IMR-90 (cell line): ENCODE measurements at places on chromosomes 2 and 18.

- no peak overlapping the region for H3K27ac ChIP-seq
- no peaks in the 10 kb centered on the region for H3K27me3 ChIP-seq
- H3K36me3 ChIP-seq, result no peaks in the 10 kb centered on the region
- H3K4me1 ChIP-seq, result peaks cover 5% of the 10 kb centered on the region
Measured at GRCh38 chr2:174157053-174157452, 91.3 kb downstream of the OLA1 start.

DNA sequence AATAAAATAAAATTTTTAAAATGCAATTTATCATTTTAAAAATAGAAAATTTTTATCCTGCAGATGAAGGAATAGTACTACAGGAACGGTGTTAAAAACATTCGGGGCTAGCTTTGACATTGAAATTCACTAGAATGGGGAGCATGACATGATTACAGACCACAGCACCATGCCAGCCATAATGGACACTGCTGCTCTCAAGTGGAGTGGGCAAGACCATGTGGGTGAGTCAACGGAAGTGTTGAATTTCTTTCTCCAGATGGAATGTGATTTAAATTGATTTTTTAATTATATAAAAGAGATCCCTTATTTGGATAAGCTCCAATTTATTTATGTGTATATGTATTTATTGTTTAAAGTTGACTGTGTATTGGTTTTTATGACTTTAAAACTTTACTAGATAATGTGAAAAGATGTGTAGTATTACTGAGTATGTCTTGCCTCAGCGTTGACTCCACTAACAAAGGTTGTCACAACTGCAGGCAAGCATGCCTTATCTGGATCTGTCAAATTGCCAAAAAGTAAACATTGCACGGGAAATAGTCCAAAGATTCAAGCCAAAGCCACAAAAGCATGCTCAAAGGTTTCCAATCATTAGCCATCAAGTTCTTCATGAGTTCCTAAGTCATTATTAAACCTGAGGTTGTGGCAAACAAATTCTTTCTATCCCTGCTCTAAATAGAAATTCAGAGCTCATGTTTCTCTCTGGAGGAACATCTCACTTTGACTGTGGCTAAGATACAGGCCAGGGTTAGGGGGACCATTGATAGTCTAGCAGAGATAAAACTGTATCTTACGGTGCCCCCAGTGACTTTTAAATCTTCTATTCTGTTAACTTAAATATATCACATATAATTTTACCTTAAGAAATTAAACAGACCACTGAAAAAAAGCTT is 536.9 kb downstream of the TMX3 start:
- peaks cover 6% of the 10 kb centered on the region; the same call in 1 of the 2 replicates for H3K4me1 ChIP-seq
- H3K27ac ChIP-seq, result peak overlapping the region; percentile 91; the same call in 1 of the 2 replicates
- no peak overlapping the region for H3K4me3 ChIP-seq
- no peaks in the 10 kb centered on the region for H3K27me3 ChIP-seq

DNA sequence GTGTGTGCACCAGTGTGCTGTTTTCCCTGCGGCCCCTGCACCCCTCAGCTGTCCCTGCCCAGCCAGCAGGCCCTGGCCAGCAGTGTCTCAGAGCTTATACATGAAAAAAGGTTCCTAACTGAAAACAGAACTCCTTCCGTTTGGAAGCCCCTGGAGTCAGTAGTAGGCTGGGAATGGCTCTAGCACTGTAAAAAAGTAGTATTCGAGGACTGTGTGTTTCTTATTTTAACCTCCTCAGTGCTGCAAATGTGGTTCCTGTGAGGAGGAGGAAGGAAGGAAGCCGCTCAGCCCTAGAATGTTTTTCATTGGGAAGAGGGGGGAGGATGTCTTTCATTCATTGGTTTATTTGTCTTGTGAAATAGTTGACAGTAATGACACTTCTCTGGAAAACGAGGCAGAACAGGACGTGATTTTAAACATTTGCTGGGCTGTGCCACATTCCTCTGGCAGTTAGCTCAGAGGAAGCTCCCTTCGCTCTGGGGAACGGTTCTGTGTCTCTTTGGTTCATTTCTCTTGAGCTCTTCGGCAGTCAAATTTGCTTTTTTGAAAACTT is 103.5 kb downstream of the SPTBN1 start:
- H3K4me3 ChIP-seq, result peak overlapping the region; percentile 59
- peak; percentile 87 for DNase-seq
- H3K36me3 ChIP-seq, result no peaks in the 10 kb centered on the region
- H3K27me3 ChIP-seq, result no peaks in the 10 kb centered on the region
- peak overlapping the region; percentile 97 for H3K27ac ChIP-seq
- peaks cover 21% of the 10 kb centered on the region for H3K4me1 ChIP-seq

GRCh38 chr2:39516347-39517101 is 79.4 kb upstream of the MAP4K3 start:
- no peak overlapping the region for H3K4me3 ChIP-seq
- peak overlapping the region; percentile 2; the same call in 1 of the 2 replicates for H3K27ac ChIP-seq
- peak; percentile 58 for DNase-seq
- H3K4me1 ChIP-seq, result peaks cover 24% of the 10 kb centered on the region

GRCh38 chr2:25492726-25493125 is 151.0 kb upstream of the DNMT3A start:
- H3K4me1 ChIP-seq, result peaks cover 4% of the 10 kb centered on the region; the same call in 1 of the 2 replicates
- H3K27ac ChIP-seq, result no peak overlapping the region
- H3K27me3 ChIP-seq, result no peaks in the 10 kb centered on the region

DNA sequence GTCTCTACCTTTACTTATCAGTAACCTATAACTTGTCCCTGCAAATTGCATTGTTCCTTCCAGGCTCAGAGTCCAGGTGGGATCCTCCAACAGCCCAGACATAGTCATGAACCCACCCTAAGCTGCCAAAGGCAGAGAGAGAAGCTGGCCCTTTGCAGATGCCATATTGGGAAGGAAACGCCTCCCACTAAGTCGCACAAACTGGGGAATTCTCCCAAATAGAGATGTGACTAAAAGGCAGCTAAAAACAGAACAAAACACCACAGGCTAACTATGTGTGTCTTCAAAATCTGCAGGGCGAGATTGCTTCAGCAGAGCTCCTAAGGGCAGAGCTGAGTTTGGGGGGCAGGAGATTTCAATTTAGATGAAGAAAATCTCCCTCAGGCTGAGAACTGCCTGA is 38.5 kb upstream of the SIGLEC15 start:
- no peak for DNase-seq
- no peaks in the 10 kb centered on the region for H3K36me3 ChIP-seq
- H3K27ac ChIP-seq, result 0 out of 2 replicates have a peak overlapping the region, but pooled peaks have one; percentile 11
- no peak overlapping the region for H3K4me3 ChIP-seq
- no peaks in the 10 kb centered on the region for H3K27me3 ChIP-seq

DNA sequence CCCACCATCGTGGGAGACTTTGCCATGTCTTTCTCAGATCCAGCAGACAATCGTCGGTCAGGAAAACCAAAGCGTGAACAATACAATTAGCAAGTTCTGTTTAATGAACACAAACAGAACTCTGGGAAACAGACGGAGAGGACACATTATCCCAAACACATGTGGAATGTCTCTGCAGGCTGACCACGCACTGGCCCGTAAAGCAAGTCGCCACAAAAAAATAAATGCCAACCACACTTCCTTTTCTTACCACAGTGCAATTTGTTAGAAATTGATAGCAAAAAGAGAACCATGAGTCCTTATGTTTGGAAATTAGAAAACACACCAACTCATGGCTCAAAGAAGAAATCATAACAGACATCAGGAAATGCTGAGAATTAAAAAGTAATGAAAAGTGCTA is 210.9 kb downstream of the TWIST2 start:
- no peaks in the 10 kb centered on the region for H3K27me3 ChIP-seq
- H3K27ac ChIP-seq, result no peak overlapping the region
- peaks cover 44% of the 10 kb centered on the region for H3K36me3 ChIP-seq
- DNase-seq, result no peak

DNA sequence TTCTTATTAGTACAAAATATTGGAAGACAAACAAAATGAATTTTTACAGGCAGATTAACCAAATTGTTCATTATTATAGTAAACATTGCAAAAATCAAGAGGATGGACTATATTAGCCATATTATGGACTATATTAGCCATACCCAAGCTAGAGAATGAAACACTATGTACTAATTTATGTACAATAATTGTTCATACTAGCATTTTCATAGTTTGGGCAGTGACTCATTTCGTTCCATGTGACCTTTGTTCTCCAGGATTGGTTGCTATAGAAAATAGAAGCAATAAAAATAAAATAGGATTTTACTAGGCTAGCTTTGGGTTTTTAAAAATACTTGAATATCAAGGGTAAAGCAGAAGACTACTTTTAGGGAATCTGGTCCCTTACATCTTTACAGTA is 176.8 kb downstream of the ZEB2 start:
- no peaks in the 10 kb centered on the region for H3K36me3 ChIP-seq
- no peak overlapping the region for H3K27ac ChIP-seq
- no peak for DNase-seq
- no peaks in the 10 kb centered on the region for H3K4me1 ChIP-seq
- no peaks in the 10 kb centered on the region for H3K27me3 ChIP-seq

DNA sequence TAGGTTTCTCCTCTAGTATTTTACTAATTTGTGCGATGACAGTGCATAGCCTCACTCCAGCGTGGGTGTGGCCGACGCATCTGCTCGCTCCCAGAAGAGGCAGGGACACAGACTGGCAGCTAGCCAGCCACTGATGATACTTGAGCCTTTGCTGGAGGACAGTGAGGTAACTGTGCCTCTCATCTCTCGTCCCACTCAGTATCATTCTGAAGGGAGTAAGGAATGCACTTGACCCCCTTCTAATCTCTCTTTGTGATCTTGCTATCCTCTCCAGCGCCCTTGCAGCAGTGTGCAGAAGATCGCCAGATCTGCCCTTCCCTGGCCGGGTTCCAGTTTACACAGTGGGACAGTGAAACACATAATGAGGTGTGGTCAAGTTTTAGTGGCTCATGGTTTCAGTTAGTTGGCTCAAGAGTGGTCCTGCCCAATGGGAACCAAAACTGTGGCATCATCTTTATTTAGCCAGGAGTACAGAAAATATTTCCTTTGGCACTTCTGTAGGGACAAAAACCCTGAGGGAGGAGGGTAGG is 17.5 kb downstream of the NCAPH start:
- no peak overlapping the region for H3K27ac ChIP-seq
- H3K4me1 ChIP-seq, result no peaks in the 10 kb centered on the region
- DNase-seq, result no peak
- H3K4me3 ChIP-seq, result no peak overlapping the region

- peaks cover 2% of the 10 kb centered on the region; the same call in 1 of the 2 replicates for H3K36me3 ChIP-seq
- no peak overlapping the region for H3K27ac ChIP-seq
- no peak for DNase-seq
- H3K27me3 ChIP-seq, result no peaks in the 10 kb centered on the region
- peaks cover 4% of the 10 kb centered on the region; the same call in 1 of the 2 replicates for H3K4me1 ChIP-seq
Measured at GRCh38 chr2:10431797-10432196, 16.3 kb downstream of the ODC1 start.

- H3K4me3 ChIP-seq, result no peak overlapping the region
- no peaks in the 10 kb centered on the region for H3K36me3 ChIP-seq
- DNase-seq, result peak; percentile 79
- no peaks in the 10 kb centered on the region for H3K27me3 ChIP-seq
- H3K4me1 ChIP-seq, result peaks cover 8% of the 10 kb centered on the region
Measured at GRCh38 chr18:44729631-44730101, 49.0 kb downstream of the SETBP1 start.

DNA sequence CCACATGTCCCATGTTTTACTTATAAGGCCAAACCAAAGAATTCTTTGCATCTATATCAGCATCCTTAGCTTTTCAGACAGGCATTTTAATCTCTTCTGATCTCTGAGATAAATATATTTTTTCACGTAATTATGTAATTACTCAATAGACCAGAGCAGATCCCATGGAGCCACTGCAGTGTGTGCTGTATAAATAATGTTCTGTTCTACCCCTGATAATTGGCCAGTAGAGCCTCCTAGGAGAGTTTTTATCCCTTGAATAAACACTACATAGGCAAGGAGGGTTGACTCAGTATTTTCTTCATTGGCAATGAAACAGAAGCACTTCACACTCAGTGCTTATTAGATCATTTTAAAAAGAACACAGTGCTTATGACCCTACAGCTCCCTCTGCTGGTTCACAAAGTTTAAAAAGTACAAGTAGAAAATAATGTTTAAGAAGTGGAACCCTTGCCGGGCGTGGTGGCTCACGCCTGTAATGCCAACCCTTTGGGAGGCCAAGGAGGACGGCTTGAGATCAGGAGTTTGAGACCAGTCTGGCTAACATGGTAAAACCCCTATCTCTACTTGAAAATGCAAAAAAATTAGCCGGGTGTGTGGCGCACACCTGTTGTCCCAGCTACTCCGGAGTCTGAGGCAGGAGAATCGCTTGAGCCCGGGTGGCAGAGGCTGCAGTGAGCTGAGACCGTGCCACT is 91.9 kb downstream of the PPP1R1C start:
- peak; percentile 95 for DNase-seq
- H3K4me1 ChIP-seq, result peaks cover 2% of the 10 kb centered on the region; the same call in 1 of the 2 replicates
- no peaks in the 10 kb centered on the region for H3K27me3 ChIP-seq
- no peak overlapping the region for H3K4me3 ChIP-seq
- H3K27ac ChIP-seq, result peak overlapping the region; percentile 73

GRCh38 chr18:62651276-62652056 is 63.9 kb upstream of the PHLPP1 start:
- no peaks in the 10 kb centered on the region for H3K36me3 ChIP-seq
- DNase-seq, result no peak
- H3K27ac ChIP-seq, result no peak overlapping the region
- H3K27me3 ChIP-seq, result no peaks in the 10 kb centered on the region; the same call in 1 of the 2 replicates
- no peaks in the 10 kb centered on the region for H3K4me1 ChIP-seq

DNA sequence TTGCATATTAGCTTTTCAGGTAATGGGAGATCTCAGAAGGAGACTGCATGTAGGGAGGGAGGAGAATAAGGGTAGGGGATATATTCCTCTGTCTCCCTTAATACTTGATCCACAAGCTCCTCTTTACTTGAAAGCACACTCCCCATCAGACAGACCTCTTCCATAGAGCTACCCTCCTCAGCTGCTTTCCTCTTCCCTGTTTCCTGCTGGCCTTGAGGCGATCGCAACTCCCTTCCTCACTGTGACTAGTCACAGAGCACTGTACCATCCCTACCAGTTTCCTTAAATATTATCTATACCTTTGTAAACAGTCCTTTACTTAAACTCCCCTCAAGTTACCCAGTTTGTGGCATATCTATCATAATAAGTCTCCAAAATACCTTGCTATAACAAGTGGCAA is 10.9 kb downstream of the ROCK1 start:
- H3K27ac ChIP-seq, result no peak overlapping the region
- H3K4me3 ChIP-seq, result no peak overlapping the region
- no peaks in the 10 kb centered on the region for H3K36me3 ChIP-seq
- no peaks in the 10 kb centered on the region for H3K27me3 ChIP-seq

GRCh38 chr2:106269591-106270291 is 75.6 kb upstream of the UXS1 start:
- H3K4me1 ChIP-seq, result no peaks in the 10 kb centered on the region
- no peaks in the 10 kb centered on the region for H3K36me3 ChIP-seq
- peaks cover 9% of the 10 kb centered on the region; the same call in 1 of the 2 replicates for H3K27me3 ChIP-seq
- DNase-seq, result no peak
- no peak overlapping the region for H3K4me3 ChIP-seq
- H3K27ac ChIP-seq, result no peak overlapping the region

DNA sequence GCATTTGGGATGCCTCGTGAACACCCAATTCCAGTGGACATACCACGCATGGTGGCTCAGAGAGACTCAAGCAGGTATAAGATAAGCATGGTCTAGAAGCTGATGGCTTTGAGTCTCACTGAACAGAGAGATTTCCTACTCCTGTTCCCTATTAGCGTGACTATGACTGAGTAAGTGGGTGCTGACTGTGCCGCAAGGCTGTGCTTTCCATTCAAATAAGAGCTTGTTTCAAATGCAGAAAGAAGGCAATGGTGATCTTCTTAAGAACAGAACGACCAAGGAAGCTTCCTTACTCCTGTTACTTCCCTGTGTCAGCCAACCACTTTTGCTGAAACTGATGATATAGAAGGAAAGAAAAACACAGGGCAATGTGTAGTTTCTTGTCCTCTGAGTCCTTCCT is 63.5 kb upstream of the IGFBP2 start:
- no peak overlapping the region for H3K27ac ChIP-seq
- H3K36me3 ChIP-seq, result no peaks in the 10 kb centered on the region
- H3K27me3 ChIP-seq, result peaks cover 10% of the 10 kb centered on the region
- H3K4me3 ChIP-seq, result no peak overlapping the region
